ENCODE measurements at places on chromosomes 5 and 9.

GRCh38 chr5:305459-305858, 16.1 kb upstream of the AHRR start:
- DNase-seq: peak; percentile 11
- H3K4me1 ChIP-seq: no peaks in the 10 kb centered on the region
- H3K27me3 ChIP-seq: no peaks in the 10 kb centered on the region
- H3K4me3 ChIP-seq: no peak overlapping the region

DNA sequence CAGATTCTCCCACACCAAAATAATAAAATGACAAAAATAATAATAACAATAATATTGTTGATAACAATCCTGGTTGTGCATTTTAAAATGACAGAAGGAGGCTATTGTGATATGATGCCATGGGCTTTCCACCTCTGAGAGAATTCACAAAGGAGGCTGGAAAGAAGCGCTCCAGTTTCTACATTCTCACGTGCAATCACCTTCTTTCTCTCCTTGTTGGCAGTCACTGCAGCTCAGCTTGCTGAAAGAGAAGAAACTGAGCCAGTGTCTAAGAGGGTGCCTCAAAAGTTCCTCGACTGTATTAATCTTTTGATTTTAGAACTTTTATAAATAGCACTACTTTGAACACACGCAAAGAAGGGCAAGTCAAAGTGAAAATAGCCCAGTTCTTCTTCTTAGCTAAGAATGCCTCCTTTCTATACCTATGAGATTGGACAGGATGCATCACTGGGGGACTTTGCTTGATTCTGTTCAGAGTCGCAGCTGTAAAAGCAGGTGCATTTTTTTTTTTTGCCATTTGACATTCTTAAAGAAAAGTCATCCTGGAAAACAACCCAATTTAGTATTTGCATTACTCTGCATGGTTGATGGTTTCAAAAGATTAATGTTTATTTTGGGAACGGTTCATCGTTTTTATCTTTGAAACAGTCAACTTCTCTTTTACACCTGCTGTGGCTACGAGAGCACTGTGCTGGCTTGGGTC, 12.4 kb upstream of the SUB1 start:
- no peaks in the 10 kb centered on the region for H3K27me3 ChIP-seq
- no peak overlapping the region for H3K4me3 ChIP-seq
- no peak for DNase-seq
- H3K36me3 ChIP-seq: no peaks in the 10 kb centered on the region
- no peak overlapping the region for H3K27ac ChIP-seq
- no peaks in the 10 kb centered on the region for H3K4me1 ChIP-seq

DNA sequence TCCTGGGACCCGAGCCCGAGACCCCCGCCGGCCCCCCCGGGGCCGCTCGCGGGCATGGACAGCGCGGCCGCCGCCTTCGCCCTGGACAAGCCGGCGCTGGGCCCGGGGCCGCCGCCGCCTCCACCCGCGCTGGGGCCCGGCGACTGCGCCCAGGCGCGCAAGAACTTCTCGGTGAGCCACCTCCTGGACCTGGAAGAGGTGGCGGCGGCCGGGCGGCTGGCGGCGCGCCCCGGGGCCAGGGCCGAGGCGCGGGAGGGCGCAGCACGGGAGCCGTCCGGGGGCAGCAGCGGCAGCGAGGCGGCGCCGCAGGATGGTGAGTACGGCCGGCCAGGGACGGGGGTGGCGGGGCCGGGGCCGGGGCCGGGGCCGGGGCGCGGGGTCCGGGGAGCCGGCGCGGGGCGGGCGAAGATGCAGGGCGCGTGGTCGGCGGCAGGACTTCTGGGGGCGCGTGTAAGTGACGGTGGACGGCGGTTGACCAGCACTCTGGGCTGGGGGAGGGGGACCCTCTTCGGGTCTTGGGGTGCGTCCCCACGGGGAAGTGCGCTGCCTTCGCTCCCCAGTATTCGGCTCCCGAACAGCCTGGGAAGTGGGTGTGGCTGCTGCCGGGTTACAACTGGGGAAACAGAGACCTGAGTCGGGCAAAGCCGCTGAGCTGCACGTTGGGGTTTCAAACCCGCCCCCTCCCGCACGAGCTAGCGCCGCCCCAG, 520 bp downstream of the PRRX2 start:
- peak overlapping the region; percentile 32 for H3K4me3 ChIP-seq
- no peak overlapping the region for H3K27ac ChIP-seq
- H3K4me1 ChIP-seq: peaks cover 12% of the 10 kb centered on the region
- H3K36me3 ChIP-seq: no peaks in the 10 kb centered on the region

GRCh38 chr5:96337048-96337781, 95.8 kb downstream of the PCSK1 start:
- no peaks in the 10 kb centered on the region for H3K27me3 ChIP-seq
- no peaks in the 10 kb centered on the region for H3K4me1 ChIP-seq
- H3K4me3 ChIP-seq: no peak overlapping the region

GRCh38 chr5:176574297-176574591, 25.1 kb downstream of the CDHR2 start:
- peaks cover 31% of the 10 kb centered on the region for H3K27me3 ChIP-seq
- DNase-seq: no peak
- no peaks in the 10 kb centered on the region for H3K4me1 ChIP-seq
- no peak overlapping the region for H3K27ac ChIP-seq
- H3K36me3 ChIP-seq: no peaks in the 10 kb centered on the region

DNA sequence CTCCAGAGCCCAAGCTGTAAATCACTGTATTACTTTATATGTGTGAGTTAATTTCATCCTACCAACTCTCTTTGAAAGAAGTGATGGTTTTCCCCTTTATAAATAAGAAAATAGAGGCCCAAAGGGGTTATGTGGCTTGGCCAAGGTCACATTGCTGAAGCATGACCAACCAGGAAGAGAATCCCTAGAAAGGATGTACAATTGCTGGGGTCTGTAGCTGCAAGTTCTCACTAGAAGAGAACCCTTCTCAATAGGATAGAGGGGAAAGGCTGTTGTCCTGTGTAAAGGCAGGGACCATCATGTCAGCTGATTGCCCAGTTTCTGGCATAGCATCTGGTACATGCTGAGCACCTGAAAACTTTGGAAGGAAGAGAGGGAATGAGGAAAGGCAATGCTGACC, 39.0 kb upstream of the FAT2 start:
- H3K4me1 ChIP-seq: no peaks in the 10 kb centered on the region
- no peak overlapping the region for H3K4me3 ChIP-seq
- no peaks in the 10 kb centered on the region for H3K36me3 ChIP-seq
- H3K27me3 ChIP-seq: no peaks in the 10 kb centered on the region

GRCh38 chr5:150621301-150621700, 19.2 kb upstream of the SYNPO start:
- no peak overlapping the region for H3K4me3 ChIP-seq
- H3K27ac ChIP-seq: no peak overlapping the region
- H3K4me1 ChIP-seq: peaks cover 40% of the 10 kb centered on the region
- H3K36me3 ChIP-seq: no peaks in the 10 kb centered on the region
- no peak for DNase-seq

DNA sequence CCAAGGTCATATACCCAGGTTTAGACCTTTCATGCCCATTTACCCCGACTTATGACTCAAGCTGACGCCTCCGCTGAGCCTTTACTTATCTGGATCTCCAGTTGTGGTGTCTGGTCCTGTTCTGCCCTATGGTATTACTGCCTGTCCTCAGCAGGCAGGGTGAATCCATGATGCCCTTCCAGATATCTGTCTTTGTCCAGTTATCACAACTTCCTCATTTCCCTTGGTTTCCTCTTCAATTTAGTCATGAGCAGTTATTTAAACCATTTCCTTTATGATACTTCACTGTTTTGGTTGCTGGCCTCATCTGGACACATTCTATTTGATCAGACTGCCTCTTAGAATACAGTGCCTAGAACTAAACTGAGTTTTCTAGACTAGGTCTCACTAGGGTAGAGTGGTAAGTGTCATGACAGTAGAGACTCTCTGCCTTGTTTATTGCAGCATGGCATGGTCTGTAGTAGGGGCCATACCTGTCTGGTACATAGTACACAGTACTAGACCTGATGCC, 93.3 kb downstream of the MELK start:
- no peaks in the 10 kb centered on the region for H3K4me1 ChIP-seq
- no peak overlapping the region for H3K4me3 ChIP-seq
- no peak for DNase-seq
- H3K27ac ChIP-seq: no peak overlapping the region
- H3K36me3 ChIP-seq: no peaks in the 10 kb centered on the region
- no peaks in the 10 kb centered on the region for H3K27me3 ChIP-seq

DNA sequence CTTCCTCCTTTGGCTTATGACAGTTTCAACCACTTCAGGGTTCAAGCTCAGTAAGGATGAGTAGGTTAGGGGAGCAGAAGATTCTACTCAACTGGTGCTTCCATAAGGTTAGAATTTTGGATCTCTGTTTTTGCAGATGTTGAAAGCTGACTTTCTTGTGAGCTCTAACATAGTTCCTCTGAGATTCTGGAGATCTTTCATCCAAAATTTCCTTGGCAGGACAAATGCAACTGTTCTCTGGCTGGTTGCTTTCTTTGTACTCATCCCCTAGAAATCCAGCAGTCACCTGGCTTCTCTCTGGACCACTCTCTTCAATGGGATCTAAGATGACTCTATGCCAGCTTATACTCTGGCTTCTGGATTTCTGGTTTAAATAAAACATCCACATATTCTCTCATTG, 189.6 kb downstream of the ESM1 start:
- no peak overlapping the region for H3K27ac ChIP-seq
- H3K4me3 ChIP-seq: no peak overlapping the region
- H3K27me3 ChIP-seq: no peaks in the 10 kb centered on the region
- DNase-seq: no peak
- no peaks in the 10 kb centered on the region for H3K36me3 ChIP-seq

- H3K4me3 ChIP-seq: no peak overlapping the region
- H3K4me1 ChIP-seq: peaks cover 22% of the 10 kb centered on the region
- no peaks in the 10 kb centered on the region for H3K27me3 ChIP-seq
- H3K27ac ChIP-seq: no peak overlapping the region
- H3K36me3 ChIP-seq: no peaks in the 10 kb centered on the region
- DNase-seq: no peak
Measured at GRCh38 chr9:111147041-111147440, 108.8 kb upstream of the LPAR1 start.

DNA sequence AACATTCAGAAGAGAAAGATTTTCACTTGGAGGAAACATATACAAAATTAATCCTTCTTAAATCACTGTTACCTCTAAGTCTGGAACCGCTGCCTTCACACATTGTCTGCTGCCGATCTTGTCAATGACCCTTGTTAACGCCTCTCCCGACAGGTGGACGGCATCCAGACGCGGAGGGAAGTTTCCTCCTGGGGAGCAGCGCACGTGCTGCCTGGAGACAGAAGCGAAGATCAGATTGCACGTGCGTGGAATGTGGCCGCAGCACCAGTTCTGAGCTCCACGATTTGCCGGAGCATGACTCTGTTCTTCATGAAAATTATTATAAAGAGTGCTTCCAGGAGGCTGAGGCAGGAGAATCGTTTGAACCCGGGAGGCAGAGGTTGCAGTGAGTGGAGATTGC, 183.6 kb upstream of the IRX4 start:
- no peaks in the 10 kb centered on the region for H3K27me3 ChIP-seq
- no peaks in the 10 kb centered on the region for H3K36me3 ChIP-seq
- no peaks in the 10 kb centered on the region for H3K4me1 ChIP-seq
- H3K27ac ChIP-seq: no peak overlapping the region

DNA sequence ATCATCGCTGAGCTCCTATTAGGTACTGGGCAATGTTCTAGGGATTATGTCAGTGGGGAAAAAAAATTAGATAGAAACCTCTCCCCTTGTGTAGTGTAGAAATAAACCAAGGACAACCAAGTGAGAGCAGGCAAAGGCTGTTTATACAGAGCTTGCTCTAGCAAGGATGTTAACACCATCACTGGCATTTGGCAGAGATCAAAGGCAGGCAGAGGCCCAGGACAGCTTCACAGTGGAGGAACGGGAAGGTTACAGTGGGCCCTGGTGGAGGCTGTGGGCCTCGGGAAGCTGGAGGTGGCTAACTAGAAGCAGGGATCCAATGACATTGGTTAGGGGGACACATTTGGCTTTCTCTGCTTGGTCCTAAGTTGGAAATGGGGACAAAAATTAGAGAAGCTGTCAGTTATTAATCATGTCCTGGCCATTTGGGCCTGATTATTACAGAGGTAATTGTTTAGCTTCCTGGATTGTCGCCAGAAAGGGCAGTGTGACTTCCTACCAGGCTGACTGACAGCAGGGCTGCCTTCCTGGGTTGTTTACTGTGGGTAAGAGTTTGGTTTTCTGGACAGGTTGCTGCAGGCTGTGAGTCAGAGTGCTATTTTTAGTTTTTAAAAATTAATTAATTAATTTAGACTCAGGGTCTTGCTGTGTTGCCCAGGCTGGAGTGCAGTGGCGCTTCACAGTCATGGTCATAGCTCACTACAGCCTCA, 259.3 kb downstream of the ROR2 start:
- no peak overlapping the region for H3K4me3 ChIP-seq
- H3K4me1 ChIP-seq: no peaks in the 10 kb centered on the region
- DNase-seq: no peak
- no peaks in the 10 kb centered on the region for H3K27me3 ChIP-seq
- no peak overlapping the region for H3K27ac ChIP-seq

GRCh38 chr9:69546265-69546664, 125.9 kb downstream of the APBA1 start:
- H3K27me3 ChIP-seq: no peaks in the 10 kb centered on the region
- no peaks in the 10 kb centered on the region for H3K4me1 ChIP-seq
- no peak overlapping the region for H3K27ac ChIP-seq
- H3K4me3 ChIP-seq: no peak overlapping the region
- H3K36me3 ChIP-seq: no peaks in the 10 kb centered on the region

- no peak overlapping the region for H3K4me3 ChIP-seq
- H3K27ac ChIP-seq: no peak overlapping the region
- H3K4me1 ChIP-seq: peaks cover 18% of the 10 kb centered on the region
- DNase-seq: no peak
Measured at GRCh38 chr5:116365006-116365496, 209.6 kb downstream of the SEMA6A start.

DNA sequence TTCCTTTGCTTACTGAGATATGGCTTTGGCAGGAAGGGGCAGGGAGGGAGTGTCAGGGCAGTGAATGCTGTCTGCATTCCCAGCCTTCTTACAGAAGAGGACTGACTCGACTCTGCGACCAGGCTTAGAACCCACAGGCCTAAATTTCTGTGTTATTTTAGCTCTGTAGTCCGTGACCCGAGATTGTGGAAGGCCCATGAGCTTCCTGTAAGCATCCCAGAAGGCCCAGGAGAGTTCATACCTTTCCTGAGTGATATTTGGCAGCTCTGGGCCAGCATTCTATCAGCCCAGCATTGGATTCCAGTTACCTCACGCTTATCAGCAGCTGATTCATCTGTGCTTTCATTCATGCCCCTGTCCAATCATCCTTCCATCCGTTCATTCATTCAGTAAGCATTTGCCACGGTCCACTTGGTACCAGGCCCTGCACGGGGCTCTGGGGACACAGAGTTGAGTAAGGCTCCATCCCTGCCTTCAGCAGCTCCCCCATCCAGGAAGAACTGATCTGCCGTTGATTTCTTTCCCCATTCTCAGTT, 28.2 kb upstream of the RPL26L1 start:
- peak overlapping the region; percentile 74 for H3K27ac ChIP-seq
- H3K4me1 ChIP-seq: peaks cover 24% of the 10 kb centered on the region
- DNase-seq: no peak
- no peak overlapping the region for H3K4me3 ChIP-seq
- no peaks in the 10 kb centered on the region for H3K36me3 ChIP-seq
- H3K27me3 ChIP-seq: no peaks in the 10 kb centered on the region

- H3K36me3 ChIP-seq: no peaks in the 10 kb centered on the region
- no peak for DNase-seq
- H3K4me1 ChIP-seq: no peaks in the 10 kb centered on the region
- no peak overlapping the region for H3K4me3 ChIP-seq
Measured at GRCh38 chr9:28127101-28127500, 553.8 kb upstream of the C9orf72 start.
